ENCODE measurements at places on chromosomes 11 and 22. TPM values are rescaled to one million over a fixed set of nuclear protein-coding genes. Genes with fewer than 3 reads are reported as not detected.
A peak's percentile ranks its signal among the peaks of the same experiment; 100 is the strongest.

RIMBP3C gene
- total RNA-seq, result not detected

ZDHHC8 gene
- total RNA-seq, result 46.3 TPM

HBE1 gene
- not detected for total RNA-seq

RHOD gene
- total RNA-seq, result 0.87 TPM

CRYBA4 gene
- not detected for total RNA-seq

- H3K4me3 ChIP-seq, result no peak overlapping the region
- no peak overlapping the region for H3K27ac ChIP-seq
- H3K4me1 ChIP-seq, result no peaks in the 10 kb centered on the region
- H3K27me3 ChIP-seq, result peaks cover 44% of the 10 kb centered on the region
These were observed 22.1 kb upstream of the NNMT start for GRCh38 chr11:114273890-114274635.

DNA sequence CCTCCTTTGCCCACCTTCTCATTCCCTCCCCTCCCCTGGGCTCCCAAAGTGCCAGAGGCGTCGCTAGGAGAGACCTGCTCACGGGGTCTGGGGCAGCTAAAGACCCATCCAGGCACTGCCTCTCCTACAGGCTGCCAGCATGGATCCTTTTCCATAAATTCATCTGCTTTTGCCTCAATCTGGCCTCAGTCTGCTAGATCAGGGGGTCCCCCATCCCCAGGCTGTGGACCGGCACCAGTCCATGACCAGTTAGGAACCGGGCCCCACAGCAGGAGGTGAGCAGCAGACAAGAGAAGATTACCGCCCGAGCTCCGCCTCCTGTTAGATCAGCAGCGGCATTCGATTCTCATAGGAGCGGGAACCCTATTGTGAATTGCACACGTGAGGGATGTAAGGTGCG lies 12.3 kb downstream of the LTO1 start:
- H3K4me3 ChIP-seq, result no peak overlapping the region
- DNase-seq, result no peak
- no peak overlapping the region for H3K27ac ChIP-seq
- peaks cover 11% of the 10 kb centered on the region for H3K36me3 ChIP-seq

DNA sequence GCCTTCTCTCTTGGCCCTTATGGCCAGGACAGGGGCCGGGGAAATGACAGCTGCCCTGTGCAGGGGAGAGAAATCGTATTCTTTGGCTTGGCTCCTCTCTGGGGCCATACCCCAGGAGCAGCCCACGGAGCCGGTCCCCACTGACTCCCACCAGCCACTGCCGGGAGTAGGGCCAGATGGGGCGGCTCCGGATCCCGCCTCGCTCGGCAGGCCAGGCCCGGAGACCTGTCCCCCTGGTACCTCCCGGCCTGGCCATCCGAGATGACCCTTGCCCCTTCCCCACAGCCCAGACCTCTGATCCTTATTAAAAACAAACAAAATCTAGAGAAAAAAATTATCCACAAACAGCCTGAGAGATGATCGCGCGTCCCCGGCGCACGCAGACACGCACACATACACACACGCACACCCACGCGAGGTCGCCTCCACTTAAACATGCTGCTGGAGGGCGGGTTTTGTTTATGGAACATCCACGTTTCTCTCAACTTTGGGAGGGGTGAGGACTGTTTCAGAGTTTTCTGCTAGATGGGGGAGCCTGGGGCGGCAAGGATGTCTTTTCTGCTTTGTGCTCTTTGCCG lies 59.1 kb downstream of the IGLL1 start:
- peaks cover 4% of the 10 kb centered on the region for H3K4me1 ChIP-seq
- H3K36me3 ChIP-seq, result no peaks in the 10 kb centered on the region
- peak overlapping the region; percentile 46 for H3K4me3 ChIP-seq
- peaks cover 21% of the 10 kb centered on the region for H3K27me3 ChIP-seq

- no peaks in the 10 kb centered on the region for H3K27me3 ChIP-seq
- peaks cover 3% of the 10 kb centered on the region for H3K4me1 ChIP-seq
- DNase-seq, result no peak
- no peaks in the 10 kb centered on the region for H3K36me3 ChIP-seq
- H3K4me3 ChIP-seq, result no peak overlapping the region
- H3K27ac ChIP-seq, result no peak overlapping the region
These were observed 56.8 kb downstream of the SLC1A2 start for GRCh38 chr11:35362521-35362980.

DNA sequence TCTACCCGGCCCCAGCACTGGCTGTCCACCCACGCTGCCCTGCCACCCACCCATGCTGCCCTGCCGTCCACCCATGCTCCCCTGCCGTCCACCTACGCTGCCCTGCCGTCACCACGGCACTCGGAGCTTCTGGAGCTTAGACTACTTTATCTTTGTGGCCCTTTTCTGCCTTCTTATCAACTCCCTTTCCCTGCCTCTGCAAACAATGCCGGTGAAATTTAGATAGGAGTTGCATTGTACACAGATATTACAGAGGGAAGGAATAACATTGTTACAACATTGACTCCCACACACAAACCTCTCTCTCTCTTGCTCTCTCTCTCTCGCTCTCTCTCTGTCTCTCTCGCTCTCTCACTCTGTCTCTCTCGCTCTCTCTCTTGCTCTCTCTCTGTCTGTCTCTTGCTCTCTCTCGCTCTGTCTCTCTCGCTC lies 33.7 kb upstream of the BRSK2 start:
- no peaks in the 10 kb centered on the region for H3K4me1 ChIP-seq
- no peak overlapping the region for H3K4me3 ChIP-seq
- no peak for DNase-seq
- no peak overlapping the region for H3K27ac ChIP-seq

DNA sequence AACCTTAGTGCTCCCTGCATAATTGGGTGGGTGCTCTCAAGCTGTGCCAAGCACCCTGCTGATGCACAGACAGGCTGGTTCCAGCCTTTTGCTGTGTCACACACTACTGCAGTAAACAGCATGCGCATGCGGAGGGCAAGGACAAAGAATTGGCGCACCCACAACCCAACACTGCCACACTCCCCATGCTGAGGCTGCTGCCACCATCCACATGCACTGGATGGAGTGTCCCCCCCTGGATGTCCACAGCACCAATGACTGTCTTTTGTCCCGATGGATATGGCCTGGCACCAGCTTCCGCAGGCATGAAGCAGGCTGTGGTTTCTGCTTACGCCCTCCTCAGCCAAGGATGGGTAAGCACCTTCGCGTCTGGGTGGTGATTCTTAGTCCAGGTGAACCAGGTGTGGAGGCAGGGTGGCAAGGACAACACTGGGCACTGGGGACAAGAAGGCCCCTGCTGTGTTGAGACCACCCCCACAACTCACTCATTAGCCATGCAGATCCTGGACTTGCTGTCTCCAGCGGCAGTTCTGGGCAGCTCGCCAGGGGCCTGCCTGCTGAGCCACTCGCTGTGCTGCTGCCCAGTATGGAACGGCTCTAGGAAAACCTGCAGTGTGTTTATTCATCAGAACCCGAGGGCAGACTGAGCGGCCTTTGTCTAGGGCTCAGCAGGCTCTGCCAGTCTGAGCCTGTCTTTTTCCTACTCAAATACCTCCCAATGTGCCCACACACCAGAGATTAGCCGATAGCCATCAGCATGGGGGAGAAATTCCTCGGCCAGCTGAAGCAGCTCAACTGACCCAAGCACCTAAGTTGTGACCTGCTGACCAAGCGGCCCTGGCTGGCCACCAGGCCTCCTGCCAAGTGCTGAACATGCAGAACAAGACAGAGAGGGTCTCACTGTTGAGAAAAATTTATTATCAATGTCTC lies 8.2 kb upstream of the NAP1L4 start:
- peaks cover 3% of the 10 kb centered on the region for H3K4me1 ChIP-seq
- DNase-seq, result no peak
- peak overlapping the region; percentile 28 for H3K27ac ChIP-seq
- no peaks in the 10 kb centered on the region for H3K27me3 ChIP-seq
- H3K36me3 ChIP-seq, result peaks cover 39% of the 10 kb centered on the region
- no peak overlapping the region for H3K4me3 ChIP-seq

DNA sequence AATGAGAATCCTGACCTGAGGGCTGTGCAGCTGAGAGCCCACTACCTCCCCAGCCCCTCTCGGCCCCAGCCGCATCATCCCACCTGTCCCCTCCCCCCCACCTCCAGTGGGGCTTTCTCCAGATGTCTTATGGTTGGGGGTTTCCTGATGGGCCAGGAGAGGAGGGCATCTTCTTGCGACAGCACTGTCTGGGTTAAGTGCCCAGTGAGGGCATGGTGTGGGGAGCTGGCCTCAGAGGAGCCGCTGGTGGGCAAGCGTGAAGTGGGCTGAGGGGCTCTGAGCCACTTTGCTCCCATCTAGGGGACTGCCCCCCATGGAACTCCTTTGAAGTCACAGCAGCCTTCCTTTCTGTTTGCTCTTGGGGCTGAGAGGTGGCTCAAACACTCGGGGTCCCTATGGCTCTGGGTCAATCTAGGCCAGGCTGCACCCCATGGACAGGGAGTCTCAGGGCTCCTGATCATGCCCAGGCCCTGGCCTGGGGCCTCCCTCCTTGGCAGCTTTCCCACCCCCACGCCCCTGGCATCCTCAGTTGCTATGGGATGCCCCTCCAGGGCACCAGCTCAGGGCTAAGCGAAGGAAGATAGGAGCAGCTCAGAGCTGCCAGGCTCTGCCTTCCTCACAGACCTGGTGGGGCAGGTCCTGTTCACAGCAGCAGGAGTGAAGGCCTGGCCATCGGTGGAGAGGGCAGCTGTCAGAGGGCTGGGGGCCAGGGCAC lies 11.0 kb upstream of the MIEF1 start:
- H3K4me3 ChIP-seq, result no peak overlapping the region
- peaks cover 9% of the 10 kb centered on the region for H3K4me1 ChIP-seq
- H3K27me3 ChIP-seq, result no peaks in the 10 kb centered on the region
- H3K36me3 ChIP-seq, result no peaks in the 10 kb centered on the region
- H3K27ac ChIP-seq, result no peak overlapping the region

- H3K4me3 ChIP-seq, result peak overlapping the region; percentile 84
- H3K36me3 ChIP-seq, result peaks cover 6% of the 10 kb centered on the region
- DNase-seq, result peak; percentile 84
These were observed 8.3 kb upstream of the PPIL2 start for GRCh38 chr22:21657360-21658032.

DNA sequence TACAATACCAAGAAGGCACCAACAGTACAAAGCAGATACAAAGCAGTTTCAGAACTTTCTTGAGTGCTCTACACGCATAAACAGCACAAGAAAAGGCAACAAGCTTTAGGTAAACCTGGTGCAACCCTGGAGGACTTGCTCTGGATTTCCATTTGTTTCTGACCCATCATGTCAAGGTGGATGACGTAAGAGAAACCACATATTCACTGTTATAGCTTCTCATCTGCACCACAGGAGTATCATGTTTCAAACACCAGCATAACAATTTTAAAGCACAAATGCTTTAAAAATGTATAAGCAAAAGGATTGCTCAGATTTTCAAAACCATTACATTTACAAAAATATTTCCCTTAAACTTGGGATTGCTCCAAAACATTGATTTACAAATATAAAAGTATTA lies 25.0 kb upstream of the YPEL1 start:
- H3K4me3 ChIP-seq, result no peak overlapping the region
- H3K27me3 ChIP-seq, result peaks cover 4% of the 10 kb centered on the region
- H3K27ac ChIP-seq, result no peak overlapping the region
- peaks cover 58% of the 10 kb centered on the region for H3K4me1 ChIP-seq

DNA sequence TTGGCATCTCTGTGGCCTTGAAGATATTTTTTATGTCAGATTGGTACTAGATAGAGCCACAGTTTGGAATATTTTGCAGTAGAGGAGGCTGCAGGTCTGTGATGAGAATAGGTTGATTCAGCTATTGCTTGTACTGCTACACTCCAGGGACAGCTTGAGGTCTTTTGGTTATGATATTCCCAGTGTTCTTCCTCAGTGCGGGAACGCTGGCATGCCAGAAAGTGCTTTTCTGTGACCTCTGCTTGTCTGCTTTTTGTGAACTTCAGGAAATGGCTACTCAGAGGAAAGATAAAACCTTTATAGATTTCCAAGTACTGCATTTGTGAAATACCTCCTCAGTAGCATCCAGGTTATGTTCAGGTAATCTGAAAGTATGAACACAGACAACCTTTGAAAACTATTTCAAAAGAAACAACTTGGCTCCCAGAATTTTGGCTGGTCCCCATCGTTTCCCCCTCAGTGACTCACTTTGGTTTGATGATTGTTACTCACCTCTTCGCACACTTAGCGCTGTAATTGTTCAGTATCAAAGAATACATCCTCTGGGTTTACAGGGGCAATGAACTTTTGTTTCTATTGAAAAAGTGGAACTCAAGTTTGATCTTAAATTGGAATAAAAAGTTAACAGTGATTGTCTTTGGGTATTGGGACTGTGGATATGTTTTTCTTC lies 191.4 kb downstream of the HIPK3 start:
- H3K27ac ChIP-seq, result no peak overlapping the region
- no peak for DNase-seq
- peaks cover 19% of the 10 kb centered on the region for H3K27me3 ChIP-seq
- H3K4me3 ChIP-seq, result no peak overlapping the region
- no peaks in the 10 kb centered on the region for H3K36me3 ChIP-seq

DNA sequence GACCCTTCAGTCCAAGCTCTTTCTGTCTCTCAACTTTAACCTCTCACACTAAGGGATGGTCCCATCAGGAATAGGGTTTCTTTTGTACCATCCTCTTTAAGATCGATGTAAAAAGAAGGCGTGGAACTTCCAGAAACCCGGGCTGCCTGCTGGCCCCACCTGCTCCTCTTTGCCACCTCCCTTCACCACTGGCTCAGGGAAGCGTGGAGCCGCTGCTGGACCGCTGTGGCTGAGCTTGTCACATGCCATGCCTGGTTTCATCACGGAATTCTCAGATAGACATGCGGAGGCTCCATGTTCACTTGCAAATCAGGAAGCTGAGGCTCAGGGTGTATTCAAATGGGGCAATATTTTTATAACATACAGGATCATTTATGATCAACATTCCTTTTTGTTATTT lies 399.7 kb downstream of the BRD1 start:
- H3K27ac ChIP-seq, result no peak overlapping the region
- DNase-seq, result no peak
- H3K27me3 ChIP-seq, result peaks cover 7% of the 10 kb centered on the region
- no peaks in the 10 kb centered on the region for H3K4me1 ChIP-seq
- no peaks in the 10 kb centered on the region for H3K36me3 ChIP-seq
- no peak overlapping the region for H3K4me3 ChIP-seq

- no peaks in the 10 kb centered on the region for H3K36me3 ChIP-seq
- H3K4me1 ChIP-seq, result no peaks in the 10 kb centered on the region
These were observed 50.8 kb downstream of the DHCR7 start for GRCh38 chr11:71397331-71397860.

DNA sequence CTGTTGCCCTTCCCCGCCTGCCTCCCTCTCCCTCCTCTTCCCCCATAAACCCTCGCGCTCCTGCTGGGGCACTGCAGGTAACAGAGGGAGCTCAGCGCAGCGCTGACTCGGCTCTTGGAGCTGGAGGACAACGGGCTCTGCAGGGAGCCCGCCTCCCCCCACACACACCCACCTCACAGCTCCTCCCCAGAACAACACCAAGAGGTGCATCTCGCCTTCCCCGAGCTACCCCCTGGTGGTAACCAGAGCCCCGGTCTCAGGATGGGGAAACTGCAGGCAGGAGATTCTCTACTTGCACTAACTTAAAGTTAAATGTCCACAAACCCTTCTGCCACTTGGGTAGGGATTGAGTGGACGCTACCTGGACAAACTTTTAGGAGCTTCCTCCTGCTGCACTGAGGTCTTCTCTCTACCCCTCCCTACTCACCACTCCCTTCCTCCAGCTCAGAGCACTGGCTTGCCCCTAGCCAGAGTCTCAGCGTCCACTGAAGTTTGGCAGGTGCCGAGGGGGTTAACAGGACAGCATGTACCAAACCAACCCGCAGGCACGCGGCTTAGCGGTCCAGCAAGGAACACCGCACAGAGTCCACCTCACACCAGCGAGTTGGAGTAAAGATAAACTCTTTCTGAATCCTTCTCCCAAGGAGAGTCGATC lies 4.0 kb upstream of the SCN4B start:
- H3K36me3 ChIP-seq, result no peaks in the 10 kb centered on the region
- H3K4me1 ChIP-seq, result peaks cover 13% of the 10 kb centered on the region
- H3K27ac ChIP-seq, result no peak overlapping the region
- DNase-seq, result peak; percentile 34
